Activated T-helper 1 cell treated with anti-CD3 and anti-CD28 coated beads, Interleukin-12 subunit alpha, Interleukin-12 subunit beta, Interleukin-2, Interleukin-4 antibody, amounts not matched to agents 30 ng/mL and 10 ng/mL and 1 ng/mL, durations not matched to agents 14 hours and 24 hours and 36 hours (primary cell): ENCODE measurements at places on chromosomes 12 and 14.

DNA sequence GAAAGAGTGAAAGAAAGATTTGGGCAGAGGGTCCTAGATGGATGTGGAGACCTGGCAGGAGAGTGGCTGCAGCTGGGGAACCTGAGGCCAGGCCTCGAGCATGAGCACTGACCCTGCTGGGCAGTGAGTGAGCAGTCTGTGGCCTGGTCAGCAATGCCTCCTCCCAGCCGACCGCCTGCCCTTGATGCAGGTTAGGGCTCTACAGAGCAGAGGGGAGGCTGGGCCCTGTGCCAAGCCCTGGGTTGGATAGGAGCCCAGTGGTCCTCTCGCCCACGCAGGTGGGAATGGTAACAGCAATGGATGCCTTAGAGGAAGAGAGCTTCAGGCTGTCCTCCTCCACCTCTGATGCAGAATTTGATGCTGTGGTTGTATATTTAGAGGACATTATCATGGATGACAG, 59.8 kb downstream of the RAB35 start:
- H3K27ac ChIP-seq = no peak overlapping the region
- DNase-seq = no peak
- peaks cover 25% of the 10 kb centered on the region for H3K4me1 ChIP-seq

GRCh38 chr12:51600721-51601120, 9.7 kb downstream of the SCN8A start:
- no peak overlapping the region for H3K27ac ChIP-seq
- no peaks in the 10 kb centered on the region for H3K4me1 ChIP-seq
- H3K27me3 ChIP-seq = peaks cover 31% of the 10 kb centered on the region
- DNase-seq = no peak
- H3K4me3 ChIP-seq = no peak overlapping the region

DNA sequence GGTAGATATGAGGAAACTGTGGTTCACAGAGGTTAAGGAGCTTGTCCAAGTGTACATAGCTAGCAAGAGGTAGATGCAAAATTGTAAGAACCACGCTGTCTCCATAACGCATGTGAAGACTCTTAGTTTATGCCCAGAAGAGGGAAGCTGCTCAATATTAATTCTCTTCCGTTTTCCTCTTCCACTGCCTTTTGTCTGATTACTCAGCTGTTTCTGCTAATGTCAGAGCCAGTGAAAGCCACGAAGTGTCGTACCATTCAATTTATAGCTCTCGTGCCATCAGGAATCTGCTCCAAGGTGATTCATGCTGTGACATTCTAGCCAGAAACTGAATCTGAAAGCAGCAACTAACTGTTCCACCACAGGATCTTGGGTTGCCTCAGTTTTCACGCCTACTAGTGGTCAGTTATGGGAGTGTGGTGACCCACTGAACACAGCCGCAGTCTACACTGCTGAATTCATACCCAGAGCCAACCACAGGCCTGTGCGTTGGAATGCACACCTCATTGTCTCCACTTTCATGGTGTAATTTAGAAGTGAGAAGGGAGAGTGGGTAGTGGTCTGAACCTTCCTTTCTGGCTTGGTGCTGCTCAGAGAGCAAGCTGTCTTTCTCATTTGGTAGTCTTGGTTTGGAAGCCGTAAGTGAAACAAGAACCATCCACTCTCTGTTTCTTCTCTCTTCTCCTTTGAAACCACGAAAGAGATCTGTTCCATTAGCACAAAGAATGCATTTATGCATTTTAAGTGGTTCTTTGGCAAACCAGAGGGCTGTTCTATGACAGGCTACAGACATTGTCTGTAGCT, 74.2 kb upstream of the NAP1L1 start:
- H3K36me3 ChIP-seq = no peaks in the 10 kb centered on the region
- H3K27ac ChIP-seq = peak overlapping the region; percentile 84
- peaks cover 18% of the 10 kb centered on the region for H3K4me1 ChIP-seq
- peak; percentile 67 for DNase-seq

- no peaks in the 10 kb centered on the region for H3K4me1 ChIP-seq
- H3K27me3 ChIP-seq = peaks cover 11% of the 10 kb centered on the region
- peak; percentile 40 for DNase-seq
- no peak overlapping the region for H3K27ac ChIP-seq
Observed at GRCh38 chr14:93892923-93893558, 34.1 kb upstream of the FAM181A start.

GRCh38 chr14:52365071-52365470, 51.0 kb downstream of the PTGER2 start:
- DNase-seq = no peak
- no peak overlapping the region for H3K27ac ChIP-seq
- H3K4me1 ChIP-seq = peaks cover 14% of the 10 kb centered on the region
- H3K4me3 ChIP-seq = no peak overlapping the region
- H3K27me3 ChIP-seq = peaks cover 1% of the 10 kb centered on the region

DNA sequence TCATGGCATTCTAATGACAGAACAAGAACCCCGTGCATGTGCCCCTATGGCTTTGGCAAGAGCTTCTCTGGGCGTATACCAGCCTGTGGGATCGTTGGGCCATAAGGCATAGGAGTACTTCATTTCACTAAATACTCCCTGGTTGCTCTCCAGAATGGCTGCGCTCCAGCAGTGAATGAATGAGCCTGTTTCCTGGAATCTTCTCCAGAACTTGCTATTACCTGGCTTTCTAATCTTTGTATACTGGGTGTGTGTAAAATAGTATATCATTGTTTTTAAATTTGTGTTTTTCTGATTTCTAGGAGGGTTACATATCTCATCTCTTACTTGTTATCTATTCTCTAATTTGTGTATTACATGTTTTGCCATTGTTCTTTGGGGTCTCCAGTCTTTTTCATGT, 28.6 kb upstream of the EMP1 start:
- H3K27ac ChIP-seq = no peak overlapping the region
- DNase-seq = no peak

GRCh38 chr12:51428256-51428655, 3.6 kb downstream of the SLC4A8 start:
- H3K4me3 ChIP-seq = no peak overlapping the region
- DNase-seq = no peak
- H3K27ac ChIP-seq = no peak overlapping the region
- H3K36me3 ChIP-seq = no peaks in the 10 kb centered on the region
- H3K4me1 ChIP-seq = peaks cover 17% of the 10 kb centered on the region
- H3K27me3 ChIP-seq = peaks cover 21% of the 10 kb centered on the region

DNA sequence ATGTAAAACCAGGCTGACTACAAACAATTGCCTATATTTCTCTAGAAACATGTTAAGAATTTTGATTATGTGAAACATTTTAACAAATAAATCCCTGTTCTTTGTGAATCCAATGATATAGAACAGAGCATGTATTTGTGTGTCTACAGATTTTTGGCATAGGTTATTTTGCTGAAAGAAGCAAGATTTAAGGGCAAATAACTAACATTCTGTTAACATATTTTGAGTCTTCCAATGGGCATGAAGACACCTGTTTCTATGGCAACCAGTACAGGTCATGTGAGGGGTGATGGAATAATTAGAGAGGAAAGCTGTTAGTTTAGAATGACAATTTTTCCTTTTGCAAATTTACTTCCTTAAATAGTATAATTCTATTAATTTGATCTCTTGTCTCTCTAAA, 8.8 kb downstream of the ART4 start:
- no peak for DNase-seq
- no peaks in the 10 kb centered on the region for H3K36me3 ChIP-seq
- no peak overlapping the region for H3K4me3 ChIP-seq
- H3K27me3 ChIP-seq = peaks cover 28% of the 10 kb centered on the region
- no peak overlapping the region for H3K27ac ChIP-seq

DNA sequence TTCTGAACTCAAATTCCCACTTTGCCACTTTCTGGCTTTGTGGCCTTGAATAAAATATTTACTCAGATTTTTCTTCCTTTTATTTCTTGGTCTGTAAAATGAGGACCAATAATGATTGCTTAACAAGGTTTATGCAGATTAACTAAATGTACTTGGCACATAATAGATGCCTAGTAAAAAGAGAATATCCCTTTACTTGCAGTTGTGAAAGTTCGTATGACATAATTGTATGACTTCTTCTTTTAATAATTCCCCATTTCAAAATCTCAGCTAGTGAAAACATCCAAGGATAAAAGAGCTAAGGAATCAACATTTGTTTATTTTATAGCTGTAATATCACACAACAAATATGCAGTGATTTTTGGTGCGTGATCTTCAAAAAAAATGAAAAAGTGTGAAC, 215.6 kb upstream of the ATP2B1 start:
- no peak overlapping the region for H3K4me3 ChIP-seq
- H3K27me3 ChIP-seq = no peaks in the 10 kb centered on the region
- H3K4me1 ChIP-seq = peaks cover 7% of the 10 kb centered on the region
- H3K36me3 ChIP-seq = no peaks in the 10 kb centered on the region
- DNase-seq = no peak
- no peak overlapping the region for H3K27ac ChIP-seq

- H3K27ac ChIP-seq = no peak overlapping the region
- no peaks in the 10 kb centered on the region for H3K36me3 ChIP-seq
- no peak overlapping the region for H3K4me3 ChIP-seq
- no peaks in the 10 kb centered on the region for H3K4me1 ChIP-seq
- DNase-seq = no peak
Observed at GRCh38 chr12:118553856-118554504, 177.6 kb downstream of the SUDS3 start.

DNA sequence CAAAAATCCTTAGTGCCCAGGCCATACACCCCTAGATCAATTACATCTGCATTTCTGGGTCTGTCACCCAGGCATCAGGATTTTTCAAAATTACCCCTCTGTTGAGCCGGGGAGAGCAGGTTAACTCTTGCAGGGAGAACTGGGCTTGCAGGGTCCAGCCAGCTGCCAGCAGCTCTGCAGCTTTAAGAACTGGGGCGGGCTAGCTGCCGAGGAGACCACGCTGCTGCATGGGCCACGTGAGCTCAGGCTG, at the start of gene DGLUCY:
Gene DGLUCY (plus strand): TSS at position 245 of the 250 bp plus-strand sequence. CDS start 46,222 bp downstream, outside the sequence.
- H3K36me3 ChIP-seq = peaks cover 22% of the 10 kb centered on the region
- peak within 1 kb of the TSS; percentile 94 for H3K27ac ChIP-seq
- H3K27me3 ChIP-seq = no peaks in the 10 kb centered on the region
- H3K4me3 ChIP-seq = peak within 1 kb of the TSS; percentile 95
- peaks cover 82% of the 10 kb centered on the region for H3K4me1 ChIP-seq

DNA sequence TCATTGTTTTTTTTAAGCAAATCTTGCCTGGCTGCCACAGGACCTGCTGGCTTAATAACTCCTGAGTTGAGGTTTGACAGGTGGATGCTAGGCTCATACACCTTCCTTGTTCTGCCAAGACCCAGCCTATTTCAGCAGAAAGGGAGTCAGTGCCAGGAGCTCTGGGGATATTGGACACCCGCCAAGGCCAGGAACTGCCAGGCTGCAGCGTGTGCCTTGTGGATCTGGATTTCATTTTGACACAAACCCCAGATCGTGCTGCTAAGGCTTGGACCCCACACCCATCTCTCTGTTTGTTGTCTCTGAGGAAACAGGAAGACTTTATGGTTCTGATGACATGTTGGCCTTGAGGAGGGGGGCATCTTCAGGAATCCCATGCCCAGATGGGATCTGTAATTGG, 44.4 kb upstream of the PRIMA1 start:
- no peak overlapping the region for H3K4me3 ChIP-seq
- H3K27me3 ChIP-seq = no peaks in the 10 kb centered on the region

- H3K27ac ChIP-seq = no peak overlapping the region
- peaks cover 45% of the 10 kb centered on the region for H3K27me3 ChIP-seq
- peaks cover 41% of the 10 kb centered on the region for H3K4me1 ChIP-seq
- no peaks in the 10 kb centered on the region for H3K36me3 ChIP-seq
- DNase-seq = no peak
Observed at GRCh38 chr14:73244541-73245290, 7.4 kb downstream of the PAPLN start.

DNA sequence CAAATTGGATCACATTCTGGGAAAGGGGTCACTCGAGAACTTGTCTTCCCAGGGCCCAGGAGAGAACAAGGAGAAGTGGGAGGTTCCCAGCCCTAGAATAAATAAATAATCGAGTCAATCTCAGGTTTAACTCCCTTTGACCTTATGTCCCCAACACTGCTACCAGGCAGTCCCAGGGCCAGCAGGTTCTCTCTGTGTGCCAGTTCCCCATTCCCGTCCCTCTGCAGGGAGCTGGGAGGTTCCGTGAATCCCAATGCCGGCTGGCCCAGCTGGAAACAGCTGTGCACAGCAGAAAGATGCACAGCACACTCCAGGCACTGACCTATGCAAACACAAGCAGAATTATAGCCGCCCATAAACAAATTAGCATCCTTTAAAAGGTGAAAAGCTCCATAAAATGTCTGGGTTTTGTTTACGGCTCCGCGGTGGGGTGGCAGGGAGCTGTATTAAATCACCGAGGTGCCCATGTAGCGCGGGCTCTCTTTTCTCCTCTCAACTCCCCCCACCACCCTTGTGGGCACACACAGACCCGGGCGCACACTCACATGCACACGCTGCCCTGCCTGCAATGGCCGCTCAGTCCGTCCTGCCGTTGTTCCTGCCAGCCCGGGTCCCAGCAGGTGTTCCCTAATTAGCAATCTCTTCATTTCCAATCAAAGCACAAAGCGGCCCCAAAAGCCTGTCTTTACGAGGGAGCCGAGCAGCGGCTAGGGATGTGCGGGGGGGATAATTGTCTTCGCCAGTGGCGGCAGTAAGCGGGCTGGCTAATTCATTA, 46.6 kb upstream of the ESRRB start:
- no peak for DNase-seq
- H3K27ac ChIP-seq = no peak overlapping the region
- H3K4me1 ChIP-seq = no peaks in the 10 kb centered on the region

DNA sequence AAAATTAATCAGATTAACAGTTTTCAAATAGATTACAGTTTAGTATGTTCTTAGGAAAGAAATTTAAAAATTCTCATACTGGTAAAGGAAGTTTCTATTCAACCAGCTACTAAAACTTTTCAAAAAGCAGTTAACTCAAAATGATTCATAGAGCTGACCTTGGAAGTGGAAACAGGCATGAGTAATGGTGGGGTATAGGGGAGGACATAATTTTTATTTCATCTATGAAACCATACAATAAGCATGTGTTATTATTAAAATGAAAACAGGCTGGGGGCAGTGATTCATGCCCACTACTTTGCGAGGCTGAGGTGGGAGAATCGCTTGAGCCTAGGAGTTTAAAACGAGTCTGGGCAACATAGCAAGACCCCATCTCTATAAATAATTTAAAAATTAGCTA, 73.0 kb downstream of the DNAI7 start:
- H3K27me3 ChIP-seq = no peaks in the 10 kb centered on the region
- no peaks in the 10 kb centered on the region for H3K36me3 ChIP-seq
- no peaks in the 10 kb centered on the region for H3K4me1 ChIP-seq
- H3K27ac ChIP-seq = no peak overlapping the region
- H3K4me3 ChIP-seq = no peak overlapping the region

- H3K36me3 ChIP-seq = peaks cover 19% of the 10 kb centered on the region
- H3K27me3 ChIP-seq = peaks cover 22% of the 10 kb centered on the region
- H3K4me1 ChIP-seq = peaks cover 44% of the 10 kb centered on the region
- DNase-seq = no peak
- H3K4me3 ChIP-seq = peak overlapping the region; percentile 88
- peak overlapping the region; percentile 86 for H3K27ac ChIP-seq
Observed at GRCh38 chr12:48197549-48197970, 5.5 kb downstream of the OR10AD1 start.

DNA sequence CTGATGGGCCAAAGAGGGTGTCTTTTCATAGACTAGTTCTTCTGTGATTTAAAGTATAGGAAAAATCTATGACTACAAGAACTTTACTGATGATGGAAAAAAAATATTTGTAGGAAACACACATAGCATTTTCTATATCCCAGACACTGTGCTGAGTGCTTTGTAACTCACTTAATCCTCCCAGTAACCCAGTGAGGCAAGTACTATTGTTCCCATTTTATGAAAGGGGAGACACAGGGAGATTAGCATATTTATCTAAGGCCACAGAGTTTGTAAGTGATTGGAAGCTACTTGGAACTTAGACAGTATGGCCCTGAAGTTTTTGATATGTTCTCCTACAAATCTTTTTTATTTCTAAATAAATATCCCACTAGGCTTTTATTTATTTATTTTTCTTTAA, 19.9 kb downstream of the PRPF39 start:
- H3K4me1 ChIP-seq = no peaks in the 10 kb centered on the region
- peaks cover 47% of the 10 kb centered on the region for H3K36me3 ChIP-seq
- no peak overlapping the region for H3K27ac ChIP-seq
